NCI-H1417 treated with DMSO at 0.1 percent for 48 hours (cell line): ENCODE measurements at places on chromosomes 13 and 19.

DNA sequence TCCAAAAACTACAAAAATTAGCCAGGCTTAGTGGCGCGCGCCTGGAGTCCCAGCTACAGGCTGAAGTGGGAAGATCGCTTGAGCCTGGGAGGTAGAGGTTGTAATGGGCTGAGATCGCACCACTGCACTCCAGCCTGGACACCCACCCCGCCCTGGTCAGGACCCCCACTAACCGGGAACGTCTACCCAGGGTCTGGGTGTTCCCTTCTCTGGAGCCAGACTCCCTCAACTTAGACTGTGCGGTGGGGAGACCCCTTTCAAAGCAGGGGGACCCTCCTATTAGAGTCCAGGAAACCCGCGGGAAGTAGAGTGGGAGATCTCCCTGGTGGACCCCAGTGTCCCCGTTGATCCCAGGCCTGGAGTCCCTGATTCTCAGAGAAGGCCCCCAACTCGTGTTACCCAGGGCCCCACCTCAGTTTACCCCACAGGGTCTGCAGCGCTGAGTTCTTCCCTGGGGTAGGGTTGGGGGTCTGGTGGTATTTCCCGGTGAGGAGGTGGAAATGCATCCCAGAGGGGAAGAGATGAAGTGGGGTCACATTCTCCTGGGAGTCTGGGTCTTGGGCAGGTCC, 6.1 kb upstream of the ARRDC2 start:
- DNase-seq, result no peak

DNA sequence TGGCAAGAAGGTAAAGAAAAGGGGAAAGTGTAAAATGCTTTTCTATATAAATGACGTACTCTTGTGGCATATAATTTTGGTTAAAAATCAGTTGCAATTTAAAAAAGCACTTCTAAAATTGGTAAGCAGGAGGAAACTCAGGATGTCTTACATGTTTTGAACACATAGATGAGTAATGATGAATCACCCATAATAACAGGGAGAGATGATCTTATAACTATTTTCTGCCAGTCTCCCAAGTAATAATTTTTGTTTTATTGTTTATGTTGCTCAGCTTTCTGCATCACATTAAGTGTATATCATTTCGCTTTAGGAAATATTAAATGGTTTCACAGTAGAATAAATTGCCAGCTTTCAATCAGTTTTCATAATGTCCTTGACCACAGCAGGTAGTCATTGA, 1430.7 kb upstream of the PCDH20 start:
- no peak for DNase-seq

GRCh38 chr19:19151418-19151817, 13.1 kb upstream of the TMEM161A start:
- no peak for DNase-seq

- DNase-seq, result no peak
Observed at GRCh38 chr19:1616396-1616795, 11.1 kb upstream of the UQCR11 start.

DNA sequence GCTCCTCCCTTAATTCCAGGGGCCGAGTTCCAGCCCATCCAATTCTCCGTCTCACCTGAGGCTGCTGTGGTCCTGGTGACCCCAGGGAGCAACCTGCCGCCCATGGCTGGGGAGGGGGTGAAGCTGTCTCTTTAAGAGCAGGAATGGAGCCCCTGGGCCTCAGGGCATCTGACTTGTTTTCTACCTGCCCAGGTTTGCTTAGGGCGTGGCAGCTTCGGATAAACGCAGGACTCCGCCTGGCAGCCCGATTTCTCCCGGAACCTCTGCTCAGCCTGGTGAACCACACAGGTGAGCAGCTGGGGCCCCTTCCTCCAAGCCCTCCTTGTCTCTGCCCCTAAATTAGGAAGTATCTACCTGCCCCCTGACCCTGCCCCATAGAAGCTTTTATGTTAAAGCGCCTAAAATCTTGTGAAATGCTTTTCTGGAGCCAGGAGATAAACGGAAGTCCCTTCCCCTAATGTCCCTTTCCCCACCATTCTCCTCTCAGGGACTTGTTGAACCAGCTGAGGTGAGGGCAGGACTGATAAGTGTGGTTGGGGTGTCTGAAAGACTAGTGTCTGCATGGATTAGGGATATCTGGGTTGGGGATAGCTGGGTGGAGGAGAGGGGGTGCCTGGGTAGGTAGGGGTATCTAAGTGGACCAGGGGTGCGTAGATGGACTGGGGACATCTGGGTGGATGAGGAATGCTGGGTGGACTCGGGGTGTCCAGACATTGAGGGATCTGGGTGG, 614 bp downstream of the FXYD3 start:
- DNase-seq, result no peak

DNA sequence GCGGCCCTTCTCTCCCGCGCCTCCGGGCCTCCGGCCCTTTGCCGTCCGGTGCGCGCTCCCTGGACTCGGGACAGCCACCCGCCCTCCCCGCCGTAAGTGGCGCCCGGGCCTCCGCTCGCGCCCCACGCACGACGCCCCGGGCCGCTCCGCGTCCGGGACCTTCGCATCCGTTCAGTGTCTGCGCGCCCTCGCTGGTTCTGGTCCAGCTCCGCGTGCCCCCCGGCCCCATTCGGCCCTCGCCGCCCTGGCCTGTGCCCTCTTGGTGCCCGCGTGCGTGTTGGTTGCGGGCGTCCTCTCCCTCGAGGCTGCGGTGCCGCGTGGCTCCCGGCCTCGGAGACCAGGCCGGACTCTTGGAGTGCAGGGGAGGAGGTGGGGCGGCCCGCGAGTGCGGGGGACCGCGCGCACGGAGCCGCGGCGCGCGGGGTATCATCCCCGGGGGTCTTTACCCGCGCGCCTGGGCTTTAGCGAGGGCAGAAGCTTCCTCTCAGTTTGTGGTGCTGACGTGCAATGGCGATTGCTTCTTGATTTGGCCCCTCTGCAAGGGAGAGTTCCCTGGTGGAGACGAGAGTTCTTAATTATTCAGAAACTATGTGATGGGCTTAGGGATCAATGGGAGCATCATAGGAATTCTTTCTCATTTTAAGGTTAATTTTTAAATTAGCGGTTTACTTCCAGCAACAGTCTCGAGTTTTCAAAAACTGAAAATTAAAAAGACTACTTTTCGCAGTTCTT, 757 bp downstream of the WASF3 start:
- DNase-seq, result no peak

GRCh38 chr19:43789029-43789428, 8.3 kb upstream of the KCNN4 start:
- DNase-seq, result no peak

GRCh38 chr13:75945841-75946482, 309.8 kb downstream of the LMO7 start:
- no peak for DNase-seq

- DNase-seq, result peak; percentile 28
Observed at GRCh38 chr19:39032063-39032918, at the start of gene FBXO27. TSS of gene FBXO27 (minus strand) at chr19:39032549. CDS start at chr19:39032227, 322 bp downstream.

DNA sequence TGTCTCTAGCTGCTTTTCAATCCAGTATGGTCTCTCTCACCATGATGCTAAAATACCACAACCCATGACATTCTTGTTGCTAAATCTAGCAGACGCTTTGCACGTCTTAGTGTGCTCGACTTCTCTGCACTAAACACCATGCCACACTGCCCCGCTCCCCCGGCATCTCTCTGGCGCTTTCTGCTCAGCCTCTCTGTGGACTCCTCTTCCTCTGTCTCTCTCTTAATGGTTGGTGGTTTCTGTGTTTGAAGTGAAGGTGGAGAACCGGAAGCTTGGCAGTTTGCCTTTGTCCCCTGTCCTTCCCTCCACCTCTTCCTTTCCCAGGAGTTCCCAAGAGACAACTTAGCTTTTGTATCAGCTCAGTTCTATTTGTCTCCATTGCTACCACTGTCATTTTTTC, 8.8 kb downstream of the ERCC5 start:
- DNase-seq, result no peak

GRCh38 chr19:50535672-50536187, 22.0 kb upstream of the ASPDH start:
- no peak for DNase-seq

DNA sequence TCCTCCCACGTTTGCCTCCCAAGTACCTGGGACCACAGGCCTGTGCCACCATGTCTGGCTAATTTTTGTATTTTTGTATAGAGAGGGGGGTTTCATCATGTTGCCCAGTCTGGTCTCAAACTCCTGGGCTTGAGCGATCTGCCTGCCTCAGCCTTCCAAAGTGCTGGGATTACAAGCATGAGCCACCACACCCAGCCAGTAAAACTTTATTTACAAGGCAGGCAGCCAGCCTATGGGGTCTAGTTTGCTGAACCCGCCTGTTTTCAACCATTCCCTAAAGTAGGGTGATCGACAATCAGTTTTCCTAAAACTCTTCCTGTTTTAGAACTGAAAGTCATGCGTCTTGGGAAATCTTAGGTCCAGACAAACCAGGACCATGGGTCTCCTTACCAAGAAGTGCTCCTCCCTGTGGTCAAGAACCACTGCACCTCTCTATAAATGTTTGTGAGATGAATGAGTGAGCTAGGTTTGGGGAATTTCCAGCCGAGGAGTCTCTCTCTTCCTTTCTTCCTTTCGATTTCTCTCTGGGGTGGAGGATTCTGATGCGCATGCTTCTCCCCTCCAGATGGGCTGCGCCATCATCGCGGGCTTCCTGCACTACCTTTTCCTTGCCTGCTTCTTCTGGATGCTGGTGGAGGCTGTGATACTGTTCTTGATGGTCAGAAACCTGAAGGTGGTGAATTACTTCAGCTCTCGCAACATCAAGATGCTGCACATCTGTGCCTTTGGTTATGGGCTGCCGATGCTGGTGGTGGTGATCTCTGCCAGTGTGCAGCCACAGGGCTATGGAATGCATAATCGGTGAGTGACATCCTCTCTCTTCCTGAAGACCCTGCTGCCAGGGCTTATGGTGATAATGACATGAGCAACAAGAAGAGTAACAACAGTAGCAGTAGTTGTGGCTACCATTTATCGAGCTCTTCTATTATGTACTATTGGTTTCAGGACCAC, 38.7 kb downstream of the ADGRE1 start:
- no peak for DNase-seq

- DNase-seq, result no peak
Observed at GRCh38 chr13:98508685-98509084, 68.2 kb downstream of the STK24 start.

DNA sequence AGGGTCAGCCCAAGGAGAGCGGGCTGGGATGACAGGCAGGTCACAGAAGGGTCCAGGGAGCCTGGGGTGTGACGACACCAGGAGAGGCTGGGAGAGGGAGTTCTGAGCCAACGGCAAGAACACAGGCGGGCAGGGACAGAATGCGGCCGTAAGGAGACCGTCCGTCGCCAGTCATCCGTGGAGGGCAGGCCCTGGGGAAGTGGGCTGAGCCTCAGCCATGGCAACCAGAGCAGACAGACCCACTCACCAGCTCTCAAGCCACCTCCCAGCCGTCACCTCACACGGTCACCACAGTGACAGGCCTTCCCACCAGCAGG, 3.7 kb upstream of the TMEM86B start:
- DNase-seq, result no peak

GRCh38 chr13:31050486-31051400, 111.0 kb downstream of the HSPH1 start:
- no peak for DNase-seq

- no peak for DNase-seq
Observed at GRCh38 chr13:111629457-111629856, 309.0 kb downstream of the TEX29 start.

- DNase-seq, result no peak
Observed at GRCh38 chr13:48874165-48874564, 101.5 kb upstream of the FNDC3A start.

DNA sequence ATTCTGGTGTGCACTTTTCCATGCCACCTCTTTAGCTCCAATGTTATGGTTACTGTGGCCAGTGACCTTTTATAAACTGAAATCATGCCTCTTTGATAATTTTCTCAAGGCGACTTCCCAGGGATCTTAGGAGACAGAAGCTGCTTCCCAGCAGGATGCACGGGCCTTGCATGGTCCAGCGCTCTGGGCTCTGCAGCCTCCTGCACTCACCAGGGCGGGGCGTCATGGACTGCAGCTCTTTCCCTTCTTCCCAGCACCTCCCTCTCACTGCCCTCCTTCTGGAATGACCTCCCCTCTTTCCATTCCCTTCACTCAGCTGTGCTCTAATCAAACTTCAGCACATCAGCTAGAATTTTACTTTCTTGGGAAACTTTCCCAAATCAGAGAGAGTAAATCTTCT, 318.3 kb downstream of the IRS2 start:
- DNase-seq, result no peak
